ENCODE measurements at places on chromosomes 6 and 20. TPM values are rescaled to one million over a fixed set of nuclear protein-coding genes. Genes with fewer than 3 reads are reported as not detected.

GRCh38 chr6:125248136-125248535, 53.6 kb downstream of the HDDC2 start:
- H3K4me3 ChIP-seq, result no peak overlapping the region
- H3K27me3 ChIP-seq, result no peaks in the 10 kb centered on the region
- no peaks in the 10 kb centered on the region for H3K36me3 ChIP-seq
- no peak overlapping the region for H3K27ac ChIP-seq

GRCh38 chr20:37192137-37192854, 12.9 kb upstream of the MROH8 start:
- no peak overlapping the region for H3K4me3 ChIP-seq
- peaks cover 2% of the 10 kb centered on the region for H3K36me3 ChIP-seq
- H3K27ac ChIP-seq, result no peak overlapping the region
- H3K4me1 ChIP-seq, result peaks cover 2% of the 10 kb centered on the region
- DNase-seq, result peak; percentile 85

The EYA4 gene
- total RNA-seq, result 23.9 TPM

DNA sequence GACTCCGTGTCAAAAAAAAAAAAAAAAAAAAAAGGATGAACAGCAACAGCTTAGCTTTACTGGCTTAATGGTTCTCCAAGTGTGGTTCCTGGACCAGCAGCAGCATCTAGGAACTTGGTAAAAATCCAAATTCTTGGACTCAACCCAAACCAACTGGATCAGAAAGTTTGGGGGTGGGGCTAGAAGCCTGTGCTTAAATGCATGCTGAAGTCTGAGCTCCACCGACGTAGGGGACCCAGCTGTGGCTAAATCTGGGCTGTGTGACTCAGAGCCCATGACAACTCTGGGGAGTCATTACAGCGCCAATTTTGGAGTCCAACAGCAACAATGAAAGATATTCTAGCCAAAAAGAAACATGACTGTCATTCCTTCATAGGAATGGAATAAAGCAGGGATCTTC, 13.6 kb upstream of the CHD6 start:
- H3K4me1 ChIP-seq, result no peaks in the 10 kb centered on the region
- no peak overlapping the region for H3K27ac ChIP-seq
- no peaks in the 10 kb centered on the region for H3K36me3 ChIP-seq
- peaks cover 4% of the 10 kb centered on the region for H3K27me3 ChIP-seq
- H3K4me3 ChIP-seq, result no peak overlapping the region

GRCh38 chr6:168526841-168527281, 85.9 kb downstream of the SMOC2 start:
- no peaks in the 10 kb centered on the region for H3K36me3 ChIP-seq
- no peaks in the 10 kb centered on the region for H3K4me1 ChIP-seq
- H3K4me3 ChIP-seq, result no peak overlapping the region
- H3K27me3 ChIP-seq, result no peaks in the 10 kb centered on the region
- H3K27ac ChIP-seq, result no peak overlapping the region

The CPNE5 gene
- total RNA-seq, result 0.26 TPM

The RBM24 gene
- total RNA-seq, result 2.5 TPM

DNA sequence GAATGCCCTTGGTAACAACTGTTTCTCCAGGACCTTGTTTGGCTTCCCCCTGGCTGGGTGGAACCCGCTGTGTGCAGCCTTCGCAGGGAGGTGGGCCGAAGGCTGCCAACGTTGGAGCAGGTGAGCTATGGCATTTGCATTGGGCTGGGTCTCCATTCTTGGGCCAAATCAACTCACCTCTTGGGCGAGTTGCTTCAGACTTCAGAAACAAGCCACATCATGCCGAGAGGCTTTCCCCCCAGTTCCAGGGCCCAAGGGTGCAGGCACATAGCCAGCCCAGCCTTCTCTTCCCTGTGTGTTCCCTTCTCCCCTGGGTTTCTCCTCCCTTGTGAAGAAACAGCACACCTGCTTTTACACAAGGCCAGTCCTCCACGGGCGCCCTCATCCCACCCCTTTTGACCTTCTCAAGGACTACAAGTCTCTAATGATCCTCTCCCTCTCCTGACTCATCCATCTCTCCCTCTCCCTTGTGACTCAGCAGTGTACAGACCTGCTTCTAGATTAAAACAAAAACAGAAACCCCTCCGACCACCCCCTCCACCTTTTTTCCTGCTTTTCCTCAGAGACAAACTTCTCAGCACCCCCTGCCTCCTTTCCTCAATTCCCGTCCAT, 41.6 kb downstream of the FAM209B start:
- no peak for DNase-seq
- H3K4me1 ChIP-seq, result no peaks in the 10 kb centered on the region
- H3K4me3 ChIP-seq, result no peak overlapping the region

- H3K4me1 ChIP-seq, result peaks cover 2% of the 10 kb centered on the region
- no peak overlapping the region for H3K27ac ChIP-seq
- DNase-seq, result no peak
- no peak overlapping the region for H3K4me3 ChIP-seq
- no peaks in the 10 kb centered on the region for H3K27me3 ChIP-seq
Observed at GRCh38 chr6:139776041-139776440, 401.6 kb upstream of the CITED2 start.

GRCh38 chr6:53090576-53090975, 25.4 kb downstream of the FBXO9 start:
- no peaks in the 10 kb centered on the region for H3K4me1 ChIP-seq
- no peak overlapping the region for H3K4me3 ChIP-seq
- H3K27ac ChIP-seq, result no peak overlapping the region

DNA sequence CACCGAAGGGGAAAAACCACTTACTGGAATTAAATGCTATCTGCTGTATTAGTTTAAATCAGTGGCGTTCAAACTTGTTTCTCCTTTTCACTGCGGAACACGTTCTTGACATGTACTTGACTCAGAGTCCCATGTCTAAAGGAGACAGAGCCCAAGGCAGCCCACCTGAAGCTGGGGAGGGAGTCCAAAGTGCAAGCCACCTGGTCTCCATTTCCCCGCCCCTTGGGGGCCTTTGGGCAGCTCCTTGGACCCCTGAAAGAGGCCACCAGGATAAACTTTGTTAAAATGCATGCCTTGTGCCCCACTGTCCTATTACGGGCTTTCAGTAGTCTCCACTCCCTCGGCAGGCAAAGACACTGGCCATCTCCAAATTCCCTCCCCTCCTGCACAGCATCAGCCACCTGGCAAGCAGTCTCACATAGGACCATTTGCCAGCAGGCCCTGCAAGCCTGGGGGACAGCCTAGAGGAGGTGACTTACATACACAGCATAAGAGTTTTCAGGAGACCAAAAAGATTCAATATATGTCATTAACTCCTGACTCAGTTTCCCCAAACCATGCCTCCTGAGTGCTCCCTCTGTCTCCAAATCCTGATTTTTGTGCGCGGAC, 6.7 kb downstream of the PCK1 start:
- H3K27me3 ChIP-seq, result no peaks in the 10 kb centered on the region
- no peak for DNase-seq
- no peaks in the 10 kb centered on the region for H3K4me1 ChIP-seq
- no peak overlapping the region for H3K4me3 ChIP-seq
- H3K36me3 ChIP-seq, result no peaks in the 10 kb centered on the region
- H3K27ac ChIP-seq, result no peak overlapping the region

GRCh38 chr6:149922642-149923326, at the start of gene RAET1G:
Gene RAET1G (minus strand): TSS chr6:149923121. CDS start chr6:149923010, 111 bp downstream.
- no peaks in the 10 kb centered on the region for H3K27me3 ChIP-seq
- no peaks in the 10 kb centered on the region for H3K36me3 ChIP-seq
- no peak within 1 kb of the TSS for H3K27ac ChIP-seq
- H3K4me1 ChIP-seq, result peaks cover 6% of the 10 kb centered on the region
- peak within 1 kb of the TSS; percentile 77 for H3K4me3 ChIP-seq
- peak; percentile 95 for DNase-seq

DNA sequence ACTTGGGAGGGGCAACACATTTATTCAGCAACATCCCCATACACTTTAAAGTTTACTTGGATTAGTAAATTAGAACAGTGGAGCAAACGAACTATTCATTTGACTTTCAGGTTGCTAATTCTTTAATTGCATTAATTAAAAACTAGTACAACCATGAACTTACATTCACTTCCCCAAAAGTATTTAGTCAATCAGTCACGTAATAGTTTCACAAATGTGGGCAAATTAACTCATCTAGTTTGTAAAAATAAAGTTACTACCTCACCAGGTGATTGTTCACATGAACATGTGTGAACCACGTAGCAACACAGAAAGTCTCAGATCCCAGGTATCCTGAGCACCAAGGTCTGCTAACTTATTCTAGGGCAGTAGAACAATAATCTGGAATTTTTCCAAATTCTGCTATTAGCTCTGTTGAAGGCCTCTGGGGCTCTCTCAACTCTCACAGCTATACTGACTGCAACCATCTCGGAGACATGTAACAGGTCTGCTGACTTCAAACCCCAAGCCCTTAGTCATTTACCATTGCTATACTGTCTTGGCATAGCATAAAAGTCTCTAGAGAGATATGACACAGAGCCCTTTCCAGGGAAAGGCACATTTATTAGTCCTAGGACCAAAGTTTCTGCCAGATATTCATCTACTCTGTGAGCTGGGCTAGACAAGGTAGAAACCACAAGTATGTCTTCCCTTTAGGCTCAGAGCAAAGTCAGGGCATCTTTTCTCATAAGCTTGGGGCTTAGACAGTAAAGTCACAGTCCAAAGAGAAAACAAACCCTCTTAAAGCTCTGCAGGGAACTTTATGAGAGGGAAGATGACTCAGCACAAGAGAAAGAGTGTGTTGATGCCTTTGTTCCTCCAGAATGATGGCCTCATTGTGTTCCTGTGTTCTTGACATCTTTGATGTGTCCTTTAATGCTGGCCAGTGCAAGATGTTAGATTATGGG, 50.9 kb upstream of the CCDC28A start:
- H3K27me3 ChIP-seq, result no peaks in the 10 kb centered on the region
- no peaks in the 10 kb centered on the region for H3K36me3 ChIP-seq

- no peaks in the 10 kb centered on the region for H3K36me3 ChIP-seq
- H3K27me3 ChIP-seq, result no peaks in the 10 kb centered on the region
- no peak overlapping the region for H3K27ac ChIP-seq
Observed at GRCh38 chr6:1535295-1535694, 74.4 kb upstream of the FOXC1 start.

The RAB44 gene
- under 0.01 TPM for total RNA-seq

DNA sequence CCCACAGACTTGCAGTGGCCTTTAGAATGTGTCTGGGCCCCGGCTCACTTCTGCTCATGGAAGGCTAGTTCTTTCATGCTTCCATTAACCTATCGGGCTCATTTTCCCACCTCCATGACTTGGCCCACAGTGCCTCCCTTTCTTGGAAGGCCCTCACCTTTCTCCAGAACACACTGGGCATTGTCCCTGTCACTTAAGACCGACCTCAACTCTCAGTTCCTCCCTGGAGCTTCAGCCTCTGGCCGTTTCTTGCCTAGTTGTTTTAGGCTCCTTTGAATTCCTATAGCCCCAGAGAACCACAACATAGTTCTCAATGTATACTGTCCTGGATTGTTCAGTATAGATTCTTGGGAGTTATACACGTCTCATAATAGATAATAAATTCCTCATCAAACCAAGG, 19.3 kb upstream of the TNFAIP3 start:
- H3K36me3 ChIP-seq, result no peaks in the 10 kb centered on the region
- H3K4me1 ChIP-seq, result peaks cover 8% of the 10 kb centered on the region
- H3K27ac ChIP-seq, result no peak overlapping the region
- no peak for DNase-seq
- H3K4me3 ChIP-seq, result no peak overlapping the region

- no peaks in the 10 kb centered on the region for H3K27me3 ChIP-seq
- no peak overlapping the region for H3K4me3 ChIP-seq
- H3K36me3 ChIP-seq, result no peaks in the 10 kb centered on the region
- no peak for DNase-seq
- no peak overlapping the region for H3K27ac ChIP-seq
Observed at GRCh38 chr20:22623211-22623610, 38.8 kb upstream of the FOXA2 start.

The DIDO1 gene
- total RNA-seq, result 33.2 TPM
